Chondrocyte (in vitro differentiated cells): ENCODE measurements at places on chromosomes 4 and X.

DNA sequence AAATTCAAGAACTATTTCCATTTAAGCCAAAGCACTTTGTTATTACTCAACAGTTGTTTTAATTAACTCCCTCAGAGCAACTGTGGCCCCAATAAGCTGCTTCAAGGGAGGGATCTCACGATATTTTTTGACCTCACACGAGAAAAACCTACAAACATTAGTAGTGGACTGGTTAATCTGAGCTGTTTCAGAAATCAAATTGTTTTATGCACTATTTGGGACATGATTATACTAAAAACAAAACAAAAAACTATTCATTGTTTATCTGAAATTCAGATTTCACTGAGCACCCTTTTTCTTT lies 74.3 kb downstream of the DCHS2 start:
- peaks cover 33% of the 10 kb centered on the region for H3K27me3 ChIP-seq
- H3K27ac ChIP-seq, result no peak overlapping the region
- H3K4me3 ChIP-seq, result peak overlapping the region; percentile 87
- H3K36me3 ChIP-seq, result no peaks in the 10 kb centered on the region
- peaks cover 17% of the 10 kb centered on the region for H3K4me1 ChIP-seq
- DNase-seq, result no peak

- no peak overlapping the region for H3K4me3 ChIP-seq
- no peaks in the 10 kb centered on the region for H3K4me1 ChIP-seq
- H3K36me3 ChIP-seq, result no peaks in the 10 kb centered on the region
- no peak for DNase-seq
- no peak overlapping the region for H3K27ac ChIP-seq
- peaks cover 6% of the 10 kb centered on the region for H3K27me3 ChIP-seq
Measured at GRCh38 chrX:131861088-131861787, 161.9 kb upstream of the STK26 start.

GRCh38 chr4:150123796-150124677 lies 45.8 kb downstream of the DCLK2 start:
- no peak for DNase-seq
- peak overlapping the region; percentile 42 for H3K27ac ChIP-seq
- peaks cover 16% of the 10 kb centered on the region for H3K36me3 ChIP-seq
- no peaks in the 10 kb centered on the region for H3K27me3 ChIP-seq
- H3K4me3 ChIP-seq, result no peak overlapping the region

DNA sequence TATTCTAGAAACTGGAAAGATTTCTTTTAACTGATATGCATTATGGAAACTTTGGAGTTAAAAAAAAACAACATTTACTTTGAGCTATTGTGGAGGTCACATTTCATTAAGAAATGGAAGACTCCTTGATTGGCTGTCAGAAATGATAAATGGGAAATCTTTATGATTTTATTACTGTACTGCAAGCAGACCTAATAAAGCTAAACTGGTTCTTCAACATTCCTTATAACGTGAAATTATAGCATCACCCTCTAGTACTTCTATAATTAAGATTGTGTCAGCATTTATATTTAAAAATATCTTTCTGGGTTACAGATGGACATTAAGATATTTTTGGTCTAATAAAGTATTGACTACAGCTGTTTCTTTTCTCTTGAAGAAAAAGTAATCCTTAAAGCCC lies 213.8 kb upstream of the PACRGL start:
- no peak for DNase-seq
- H3K36me3 ChIP-seq, result peaks cover 5% of the 10 kb centered on the region
- no peak overlapping the region for H3K4me3 ChIP-seq
- no peaks in the 10 kb centered on the region for H3K27me3 ChIP-seq
- no peak overlapping the region for H3K27ac ChIP-seq

- no peak overlapping the region for H3K27ac ChIP-seq
- no peak overlapping the region for H3K4me3 ChIP-seq
- no peaks in the 10 kb centered on the region for H3K27me3 ChIP-seq
- peaks cover 12% of the 10 kb centered on the region for H3K4me1 ChIP-seq
Measured at GRCh38 chr4:56307423-56307822, 79.9 kb downstream of the AASDH start.

- H3K4me1 ChIP-seq, result no peaks in the 10 kb centered on the region
- H3K4me3 ChIP-seq, result no peak overlapping the region
- H3K36me3 ChIP-seq, result no peaks in the 10 kb centered on the region
- no peak overlapping the region for H3K27ac ChIP-seq
- DNase-seq, result no peak
- no peaks in the 10 kb centered on the region for H3K27me3 ChIP-seq
Measured at GRCh38 chr4:181388061-181388460, 855.1 kb upstream of the TENM3 start.

DNA sequence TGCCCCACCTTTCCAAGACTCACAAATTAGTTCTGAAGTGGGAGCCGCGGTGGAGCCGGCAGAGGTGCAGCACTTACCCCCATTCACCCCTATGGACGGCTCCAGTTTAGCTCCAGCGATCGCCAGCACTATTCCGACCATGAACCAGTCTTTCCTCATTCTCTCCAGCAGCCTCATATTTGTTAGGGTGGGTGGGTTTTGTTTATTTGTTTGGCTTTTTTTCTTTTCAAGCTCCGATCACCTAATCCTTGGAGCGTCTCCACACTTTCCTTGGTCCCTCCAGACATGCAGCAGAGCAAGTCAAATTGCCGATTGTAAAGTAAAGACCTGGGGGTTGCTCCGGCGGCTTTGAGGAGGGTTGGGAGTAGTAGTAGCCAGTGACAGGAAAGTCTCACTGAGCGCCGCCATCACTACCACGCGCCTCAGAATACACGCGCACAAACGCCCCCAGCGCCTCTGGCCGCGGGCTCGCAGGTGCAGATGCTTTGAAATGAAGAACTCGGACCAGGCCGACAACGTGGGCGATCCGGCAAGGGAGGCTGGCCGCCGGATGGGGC lies at the start of gene SLC10A7:
Gene SLC10A7, minus strand, starts transcription at position 400 of the 557 bp plus-strand sequence. Its CDS starts 223 bp downstream, at position 177.
- no peak within 1 kb of the TSS for H3K4me3 ChIP-seq
- H3K27me3 ChIP-seq, result no peaks in the 10 kb centered on the region
- no peak within 1 kb of the TSS for H3K27ac ChIP-seq
- no peak for DNase-seq

- peak; percentile 86 for DNase-seq
- no peaks in the 10 kb centered on the region for H3K27me3 ChIP-seq
- H3K4me3 ChIP-seq, result no peak overlapping the region
- peaks cover 18% of the 10 kb centered on the region for H3K4me1 ChIP-seq
- H3K36me3 ChIP-seq, result no peaks in the 10 kb centered on the region
Measured at GRCh38 chr4:120839974-120840751, 82.4 kb downstream of the PRDM5 start.

DNA sequence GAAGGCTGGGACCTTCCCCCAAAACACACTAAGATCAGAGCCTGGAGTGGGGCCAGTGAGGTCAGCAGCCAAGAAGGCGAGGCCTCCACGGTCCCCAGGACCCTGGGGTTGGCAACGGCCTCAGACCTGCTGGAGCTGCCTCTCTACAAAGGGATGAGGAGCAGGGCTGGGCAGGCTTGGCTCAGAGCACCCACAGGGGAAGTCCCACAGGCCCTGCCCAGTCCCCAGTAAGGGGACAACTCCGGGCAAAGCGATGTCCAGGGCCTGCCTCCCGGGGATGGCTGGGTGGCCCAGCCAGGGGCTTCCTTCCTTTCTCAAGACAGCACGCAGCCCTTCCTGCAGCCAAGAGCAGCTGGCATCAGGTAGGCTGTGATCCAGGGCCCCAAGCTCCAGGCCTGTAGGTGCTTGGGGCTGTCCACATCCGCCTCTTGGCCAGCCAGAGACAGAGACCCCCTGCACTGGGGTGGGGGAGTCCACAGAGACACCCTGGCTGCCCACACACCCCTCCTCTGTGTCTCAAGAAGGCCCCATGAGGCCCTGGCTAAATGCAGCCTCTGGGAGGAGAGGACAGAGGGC lies 5.7 kb downstream of the MXD4 start:
- H3K27ac ChIP-seq, result no peak overlapping the region
- H3K36me3 ChIP-seq, result peaks cover 14% of the 10 kb centered on the region
- DNase-seq, result peak; percentile 87
- peaks cover 16% of the 10 kb centered on the region for H3K4me1 ChIP-seq
- no peak overlapping the region for H3K4me3 ChIP-seq

DNA sequence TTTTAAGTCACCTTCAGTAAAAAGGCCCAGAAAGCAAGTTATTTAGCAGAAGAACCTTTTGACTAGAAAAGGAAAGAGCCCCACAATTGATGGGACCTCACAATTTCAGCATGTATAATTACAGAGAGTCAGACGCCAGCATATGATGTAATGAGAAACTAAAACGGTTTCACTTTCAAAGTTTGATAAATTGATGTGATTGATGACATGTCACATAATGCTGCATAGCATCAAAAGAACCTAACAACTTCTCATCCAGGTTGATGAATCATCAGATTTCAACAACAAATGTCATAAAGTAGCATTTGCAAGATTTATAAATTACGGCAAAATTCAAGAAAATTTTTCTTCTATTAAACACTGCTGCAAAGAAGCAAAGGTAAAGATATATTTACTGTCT lies 3.9 kb upstream of the GAR1 start:
- no peak overlapping the region for H3K4me3 ChIP-seq
- H3K27ac ChIP-seq, result no peak overlapping the region
- no peak for DNase-seq
- peaks cover 16% of the 10 kb centered on the region for H3K4me1 ChIP-seq
- no peaks in the 10 kb centered on the region for H3K36me3 ChIP-seq

DNA sequence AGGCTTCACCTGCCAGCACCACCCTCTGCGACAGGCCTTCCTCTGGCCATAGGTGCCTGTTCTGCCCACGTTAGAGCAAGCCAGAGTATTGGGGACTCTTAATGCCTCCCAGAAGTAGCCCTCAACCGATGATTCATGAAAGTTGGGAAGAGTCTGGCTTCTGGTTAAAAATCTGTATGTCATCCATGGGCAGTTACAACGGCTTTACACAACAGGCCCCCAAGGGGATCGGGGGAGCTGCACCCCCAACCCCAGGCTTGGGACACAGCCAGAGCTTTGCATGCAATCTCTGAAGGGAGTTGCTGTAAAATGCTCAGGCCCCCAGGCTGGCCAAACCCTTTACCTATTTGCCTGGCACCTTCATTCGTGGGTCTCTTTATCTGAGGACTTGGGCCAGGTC lies 5.4 kb upstream of the CYTL1 start:
- no peak for DNase-seq
- H3K36me3 ChIP-seq, result peaks cover 8% of the 10 kb centered on the region
- no peak overlapping the region for H3K27ac ChIP-seq
